Activated CD8-positive, alpha-beta memory T cell treated with anti-CD3 and anti-CD28 coated beads, Interleukin-2, amount 10 ng/mL, durations not matched to agents 7 days and 5 days (primary cell): ENCODE measurements at places on chromosomes 11 and 22.

DNA sequence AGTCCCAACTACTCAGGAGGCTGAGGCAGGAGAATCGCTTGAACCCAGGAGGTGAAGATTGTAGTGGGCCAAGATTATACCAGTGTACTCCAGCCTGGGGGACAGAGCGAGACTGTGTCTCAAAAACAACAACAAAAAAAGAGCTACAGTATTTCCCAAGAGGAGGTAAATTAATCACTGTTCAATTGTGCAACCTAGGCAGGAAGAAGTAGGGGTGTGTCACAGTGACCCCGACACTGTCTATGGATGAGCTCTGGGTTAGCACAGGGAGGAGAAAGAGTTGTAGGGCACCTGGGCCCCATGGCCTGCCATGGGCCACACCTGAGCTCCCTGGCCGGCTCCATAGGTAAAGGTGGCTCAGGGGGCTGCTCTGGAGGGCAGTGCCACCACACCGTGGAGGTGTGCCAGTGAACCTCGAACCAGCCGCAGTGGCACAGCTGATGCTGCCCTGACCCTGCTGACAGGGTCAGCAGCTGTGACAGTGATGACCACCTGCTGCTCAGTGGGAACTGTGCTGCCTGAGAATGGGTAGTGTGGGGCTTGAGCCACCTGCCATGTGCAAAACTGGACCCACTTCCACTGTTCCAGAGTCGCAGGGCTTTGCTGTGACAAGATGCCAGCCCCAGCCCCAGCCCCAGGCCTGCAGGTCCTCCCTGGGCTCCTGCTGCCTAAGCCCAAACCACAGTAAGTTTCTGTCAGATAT lies 84.0 kb upstream of the PITPNB start:
- DNase-seq, result no peak

GRCh38 chr11:86444981-86445380 lies 70.3 kb downstream of the CCDC81 start:
- DNase-seq, result no peak

DNA sequence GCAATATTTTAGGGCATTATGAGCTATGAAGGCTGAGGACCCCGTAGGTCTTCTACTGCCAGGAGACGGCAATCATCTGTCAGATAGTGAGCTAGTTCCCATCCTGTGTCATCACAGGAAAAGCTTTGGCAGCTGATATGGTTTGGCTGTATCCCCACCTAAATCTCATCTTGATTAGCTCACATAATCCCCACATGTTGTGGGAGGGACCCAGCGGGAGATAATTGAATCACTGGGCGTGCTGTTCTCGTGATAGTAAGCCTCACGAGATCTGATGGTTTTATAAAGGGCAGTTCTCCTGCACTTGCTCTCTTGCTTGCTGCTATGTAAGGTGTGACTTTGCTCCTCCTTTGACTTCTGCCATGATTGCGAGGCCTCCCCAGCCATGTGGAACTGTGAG lies 18.1 kb downstream of the CSRP3 start:
- no peak for DNase-seq

DNA sequence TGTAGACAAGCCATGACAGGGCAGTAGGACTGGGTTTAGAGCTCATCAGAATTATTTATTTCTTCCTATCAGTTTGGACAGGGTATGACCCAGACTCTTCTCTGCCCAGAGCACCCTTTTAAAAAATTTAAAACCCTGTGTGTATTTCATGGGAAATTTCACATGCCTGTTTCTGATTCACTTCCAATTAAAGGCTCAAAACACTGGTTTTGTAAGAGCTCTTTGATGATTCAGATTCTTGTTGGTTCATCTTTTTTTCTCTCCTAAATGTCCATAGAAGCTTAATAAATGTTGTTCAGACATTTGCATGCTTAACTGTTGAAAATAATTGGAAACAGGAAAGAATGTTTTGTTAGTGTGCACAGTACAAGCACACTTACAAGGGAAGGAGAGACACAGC lies 13.8 kb downstream of the FLI1 start:
- DNase-seq, result no peak

DNA sequence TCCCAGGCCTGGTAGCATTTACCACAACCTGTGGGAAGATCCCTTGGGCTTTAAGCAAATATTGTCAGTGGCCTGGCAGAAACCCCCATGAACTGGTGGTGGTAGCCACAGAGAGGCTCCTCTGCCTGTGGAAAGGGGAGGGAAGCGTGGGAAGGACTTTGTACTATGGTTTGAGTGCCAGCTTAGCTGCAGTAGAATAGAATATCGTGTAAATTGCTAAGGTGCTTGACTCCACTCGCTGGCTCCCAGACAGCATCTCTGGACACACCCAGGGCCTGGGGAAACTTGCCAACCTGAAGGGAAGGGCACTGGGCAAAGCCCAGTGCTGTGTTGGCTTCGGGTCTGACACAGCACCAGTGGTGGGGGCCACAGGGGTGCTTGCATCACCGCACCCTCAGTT lies 52.6 kb downstream of the XRRA1 start:
- DNase-seq, result no peak

GRCh38 chr11:34948696-34949095 lies 32.3 kb downstream of the PDHX start:
- no peak for DNase-seq

GRCh38 chr11:17159441-17159840 lies 48.3 kb downstream of the PIK3C2A start:
- DNase-seq, result no peak

DNA sequence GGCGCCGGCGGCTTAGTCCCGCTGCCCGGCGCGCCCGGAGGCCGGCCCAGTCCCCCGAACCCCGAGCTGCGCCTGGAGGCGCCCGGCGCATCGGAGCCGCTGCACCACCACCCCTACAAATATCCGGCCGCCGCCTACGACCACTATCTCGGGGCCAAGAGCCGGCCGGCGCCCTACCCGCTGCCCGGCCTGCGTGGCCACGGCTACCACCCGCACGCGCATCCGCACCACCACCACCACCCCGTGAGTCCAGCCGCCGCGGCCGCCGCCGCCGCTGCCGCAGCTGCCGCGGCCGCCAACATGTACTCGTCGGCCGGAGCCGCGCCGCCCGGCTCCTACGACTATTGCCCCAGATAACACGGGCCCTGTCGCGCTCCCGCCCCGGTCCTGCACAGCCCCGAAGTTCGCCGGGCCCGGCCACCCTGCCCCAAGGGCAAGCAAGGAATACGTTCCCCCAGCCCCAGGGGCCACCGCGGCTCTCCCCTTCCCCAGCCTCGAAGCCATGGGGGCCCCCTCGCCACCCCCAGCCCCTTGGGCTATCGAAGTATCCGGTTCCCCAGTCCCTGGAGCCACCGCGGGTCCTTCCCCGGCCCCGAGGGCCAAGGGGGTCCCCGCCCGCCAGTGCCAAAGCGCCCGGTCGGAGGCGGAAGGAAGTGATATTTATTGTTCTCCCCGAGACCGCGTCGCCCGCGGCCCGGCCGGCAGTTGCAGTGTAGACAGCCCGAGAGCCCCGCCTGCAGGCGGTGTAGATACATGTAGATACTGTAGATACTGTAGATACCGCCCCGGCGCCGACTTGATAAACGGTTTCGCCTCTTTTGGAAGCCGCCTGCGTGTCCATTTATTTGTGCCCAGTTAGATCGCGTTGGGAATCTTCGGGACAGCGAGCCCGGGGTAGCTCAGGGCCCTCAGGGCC lies 6.2 kb downstream of the TBX1 start:
- DNase-seq, result peak; percentile 83

GRCh38 chr22:23685205-23685784 lies 5.5 kb upstream of the RGL4 start:
- no peak for DNase-seq

- DNase-seq, result no peak
These were observed 6.0 kb upstream of the OR5B21 start for GRCh38 chr11:58513747-58514367.
